Effector CD8-positive, alpha-beta T cell (primary cell): ENCODE measurements at places on chromosomes 13 and 19.
A peak's percentile ranks its signal among the peaks of the same experiment; 100 is the strongest.

DNA sequence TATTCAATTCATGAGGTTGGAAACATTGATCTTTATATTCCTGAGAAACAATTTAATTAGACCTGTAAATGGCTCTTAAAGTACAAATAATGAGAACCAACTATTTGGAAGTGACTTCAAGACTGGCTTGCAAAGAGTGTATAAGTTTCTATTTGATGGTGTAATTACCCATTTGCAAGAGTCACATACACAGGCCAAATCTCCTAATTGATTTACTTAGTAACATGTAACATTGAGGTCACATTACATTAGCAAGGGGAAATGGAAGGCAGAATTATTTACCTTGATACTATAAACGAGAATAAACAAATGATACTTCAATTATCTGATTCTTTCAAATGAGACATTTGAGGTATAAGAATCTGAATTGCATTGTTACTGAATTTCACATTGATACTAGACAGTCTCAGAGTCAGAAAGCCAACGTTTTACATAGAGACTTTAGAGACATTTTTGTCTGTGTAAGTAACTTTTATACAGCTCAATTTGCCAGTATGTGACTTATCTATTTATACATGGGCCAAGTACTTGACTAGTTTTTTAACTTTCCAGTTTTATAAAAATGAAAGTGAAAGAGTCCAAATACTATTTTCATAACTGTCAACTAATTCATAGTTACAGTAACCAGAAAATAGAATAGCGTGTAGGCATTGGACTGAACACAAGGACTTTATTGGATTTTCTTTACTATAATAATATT lies 95.6 kb upstream of the RFC3 start:
- no peak for DNase-seq

- peak; percentile 36 for DNase-seq
These were observed 900 bp downstream of the PPP1R13L start for GRCh38 chr19:45403781-45404556.

DNA sequence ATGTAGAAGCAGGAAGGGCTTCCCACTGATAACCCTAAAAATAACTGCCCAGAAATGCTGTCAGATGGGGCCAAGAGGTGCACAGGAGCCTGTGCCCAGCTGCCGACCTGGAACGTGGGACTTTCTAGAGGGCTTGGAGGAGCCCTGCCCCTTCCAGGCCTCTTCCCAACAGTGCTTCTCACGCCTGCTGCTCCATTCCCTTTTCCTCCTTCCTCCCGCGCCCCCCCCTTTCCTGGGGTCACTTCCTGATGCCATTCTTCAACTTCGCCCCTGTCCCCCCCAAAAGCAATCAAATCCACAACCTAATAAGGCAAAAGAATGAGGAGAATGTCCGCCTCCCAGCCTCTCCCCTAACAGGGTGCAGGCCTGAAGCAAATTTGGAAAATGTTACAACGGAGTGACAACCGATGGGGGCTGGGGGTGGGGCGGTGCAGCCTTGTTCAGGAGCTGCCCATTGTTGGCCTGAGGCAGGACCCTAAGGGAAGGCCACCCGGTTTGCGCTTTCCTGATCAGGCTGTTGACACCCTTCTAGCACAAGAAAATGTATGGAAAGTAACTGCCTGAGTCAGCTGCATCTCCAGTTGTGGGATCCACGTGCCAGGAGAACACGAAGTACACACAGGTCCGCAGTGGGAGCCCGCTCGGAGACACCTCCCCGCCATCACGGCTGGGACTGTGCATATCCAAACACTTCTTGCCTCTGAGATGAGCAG lies 18.7 kb downstream of the ACTN4 start:
- no peak for DNase-seq

DNA sequence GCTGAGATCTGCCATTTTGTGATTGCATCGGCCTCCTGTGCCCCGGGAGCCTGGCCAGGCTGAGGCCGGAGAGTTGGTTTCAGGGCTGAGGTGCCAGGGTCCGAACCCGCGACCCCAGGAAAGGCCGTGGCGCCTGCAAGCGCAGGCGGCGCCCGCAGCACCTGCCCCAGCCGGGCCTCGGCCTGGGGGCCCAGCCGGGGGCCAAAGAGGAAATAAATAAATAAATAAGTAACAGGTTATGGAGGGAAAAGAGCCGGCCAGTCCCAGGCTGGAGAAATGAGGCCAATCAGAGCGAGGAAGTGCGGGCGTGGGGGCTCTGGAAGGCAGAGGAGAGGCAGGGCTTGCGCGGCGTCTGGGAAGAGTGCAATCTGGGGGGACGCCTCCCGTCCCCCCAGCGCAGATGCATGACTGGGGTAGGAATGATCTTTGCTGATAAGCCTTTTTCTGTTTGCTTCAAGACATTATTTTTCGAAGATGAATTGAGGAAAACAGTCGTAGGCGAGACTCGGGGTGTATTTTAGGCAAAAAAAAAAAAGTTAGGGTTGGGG lies 145.6 kb upstream of the ZNF536 start:
- no peak for DNase-seq

DNA sequence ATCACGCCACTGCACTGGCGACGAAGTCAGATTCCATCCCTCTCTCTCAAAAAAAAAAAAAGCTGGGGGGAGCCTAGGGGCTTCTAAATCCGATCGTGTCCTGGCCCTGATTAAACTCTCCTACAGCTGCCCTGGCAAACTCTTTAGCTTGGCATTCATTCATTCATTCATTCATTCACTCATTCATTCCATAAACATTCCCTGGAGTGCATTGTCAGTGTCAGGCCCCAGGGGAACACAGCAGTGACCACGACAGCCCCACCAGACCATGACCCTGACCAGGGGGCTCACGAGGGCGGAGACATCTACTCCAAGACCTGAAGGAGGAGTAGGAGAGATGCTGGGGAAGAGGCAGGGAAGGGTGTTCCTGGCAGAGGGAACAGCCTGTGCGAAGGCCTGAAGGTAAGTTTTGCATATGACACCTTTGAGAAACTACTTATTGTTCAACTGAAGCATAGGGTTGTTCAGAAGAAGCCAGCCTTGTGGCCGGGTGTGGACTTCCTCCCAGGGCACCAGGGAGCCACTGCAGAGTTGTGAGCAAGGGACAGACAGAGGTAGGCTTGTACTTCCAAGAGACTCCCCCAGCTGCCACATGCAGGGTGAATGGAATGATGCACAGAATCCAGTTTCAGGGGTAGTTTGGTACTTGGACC lies 24.5 kb downstream of the CEACAM16 start:
- no peak for DNase-seq
